Epithelial cell of alveolus of lung (primary cell): ENCODE measurements at places on chromosomes 5 and 9. TPM values are rescaled to one million over a fixed set of nuclear protein-coding genes. Genes with fewer than 3 reads are reported as not detected.

SARDH gene
- 6.7 and 9.4 TPM in 2 replicates for total RNA-seq

GZMA gene
- not detected in 2 replicates for total RNA-seq

PIP5K1B gene
- under 0.01 TPM in 1 of 2 replicates, not detected in the other for total RNA-seq

EMB gene
- total RNA-seq = 0.32 and 3.2 TPM in 2 replicates
